ENCODE measurements at places on chromosomes 4 and X.

DNA sequence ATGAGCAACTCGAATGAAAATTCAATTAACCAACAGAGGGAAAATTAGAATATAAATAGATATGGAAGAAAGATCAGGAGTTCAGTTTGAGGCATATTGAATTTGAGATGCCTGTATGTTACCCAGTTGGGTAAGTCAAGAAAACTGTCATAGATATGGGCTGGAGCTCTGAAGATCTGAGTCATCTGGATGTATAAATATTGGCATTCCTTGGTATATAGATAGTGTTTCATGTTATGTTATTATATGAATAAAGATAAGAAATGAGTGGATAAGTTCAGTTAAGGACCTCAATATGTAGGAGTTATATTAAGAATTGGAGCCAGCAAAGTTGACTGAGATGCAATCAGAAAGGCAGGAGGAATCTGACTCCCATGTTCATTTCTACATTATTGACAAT lies 543.6 kb upstream of the SMIM31 start:
- DNase-seq: no peak

- no peak for DNase-seq
These were observed 205.1 kb downstream of the STK32B start for GRCh38 chr4:5256421-5256820.

DNA sequence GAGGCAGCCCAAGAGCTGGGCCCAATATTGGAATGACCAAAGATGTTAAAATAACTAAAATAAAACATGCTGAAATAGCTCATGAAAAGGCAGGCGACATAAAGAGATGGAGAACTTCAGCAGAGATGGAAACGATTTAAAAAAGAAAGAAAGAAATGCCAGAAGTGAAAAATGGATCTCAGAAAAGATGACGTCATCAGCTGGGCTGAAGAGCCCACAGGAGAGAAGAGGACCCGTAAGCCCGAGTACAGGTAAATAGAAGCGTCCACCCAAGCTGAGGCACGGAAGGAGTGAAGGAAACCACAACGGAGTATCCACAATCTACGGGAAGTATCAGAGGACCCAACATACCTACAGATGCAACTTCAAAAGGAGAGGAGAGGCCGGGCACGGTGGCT lies 112.8 kb downstream of the AFAP1 start:
- no peak for DNase-seq

DNA sequence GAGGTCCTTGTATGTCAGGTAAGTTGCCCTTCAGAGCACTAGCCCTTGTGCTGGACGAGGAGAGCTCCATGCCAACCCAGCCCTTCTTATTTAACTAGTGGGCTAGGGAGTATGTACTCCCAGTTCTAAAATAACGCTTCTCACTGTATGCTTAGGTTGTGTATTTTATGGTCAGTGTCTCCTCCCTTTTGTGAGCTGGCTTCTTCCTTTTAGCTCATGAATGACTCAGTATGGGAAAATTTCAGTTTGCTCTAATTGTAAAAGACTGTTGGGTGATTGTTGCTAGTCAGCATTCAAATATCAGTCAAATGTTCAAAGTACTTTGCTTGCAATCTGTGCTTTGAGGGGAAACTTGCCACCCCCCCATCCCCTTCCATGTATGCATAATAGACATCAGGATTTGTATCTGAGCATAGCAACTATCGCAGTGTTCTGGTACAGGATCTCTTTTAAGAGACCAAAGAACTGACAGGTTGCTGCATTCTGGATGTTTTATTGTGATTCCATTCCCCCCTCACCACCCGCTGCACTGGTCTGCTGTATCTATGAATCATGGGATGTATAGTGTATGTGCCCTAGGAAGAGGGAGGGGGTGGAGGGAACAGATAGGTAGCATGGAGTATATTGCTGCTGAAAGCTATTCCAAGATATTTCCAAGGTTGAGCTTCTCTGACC lies 34.7 kb downstream of the DLG3 start:
- DNase-seq: no peak

DNA sequence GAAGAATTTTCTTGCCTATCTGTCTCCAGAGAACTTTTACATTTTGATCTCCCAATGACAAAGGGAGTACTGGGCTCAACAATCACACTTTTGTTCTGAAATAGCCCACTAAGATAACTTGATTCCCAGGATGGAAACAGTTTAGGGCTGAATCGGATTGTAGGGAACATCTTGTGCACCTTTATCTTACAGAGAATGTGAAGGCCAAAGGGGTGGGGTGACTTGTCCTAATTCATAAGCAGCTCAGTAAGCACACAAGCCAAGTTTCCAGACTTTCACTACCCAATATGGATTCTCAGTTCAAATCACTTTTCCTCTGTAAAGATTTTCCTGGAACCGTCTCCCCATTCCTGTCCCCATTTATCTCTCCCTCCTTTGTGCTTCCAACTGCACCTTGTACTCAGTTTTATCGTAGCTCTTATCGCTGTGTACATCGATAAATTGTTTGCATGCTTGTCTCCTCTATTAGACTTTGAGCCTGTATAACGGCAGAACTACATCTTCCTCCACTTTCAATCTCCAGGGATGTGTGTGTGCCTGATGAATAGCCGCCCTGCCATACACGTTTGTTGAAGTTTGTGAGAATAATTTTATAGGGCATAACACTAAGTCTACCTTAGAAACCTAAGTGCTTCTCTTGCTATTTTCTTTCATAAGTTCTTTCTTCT lies 77.4 kb downstream of the MBNL3 start:
- DNase-seq: no peak

GRCh38 chr4:175705407-175705806 lies 106.7 kb downstream of the GPM6A start:
- no peak for DNase-seq

DNA sequence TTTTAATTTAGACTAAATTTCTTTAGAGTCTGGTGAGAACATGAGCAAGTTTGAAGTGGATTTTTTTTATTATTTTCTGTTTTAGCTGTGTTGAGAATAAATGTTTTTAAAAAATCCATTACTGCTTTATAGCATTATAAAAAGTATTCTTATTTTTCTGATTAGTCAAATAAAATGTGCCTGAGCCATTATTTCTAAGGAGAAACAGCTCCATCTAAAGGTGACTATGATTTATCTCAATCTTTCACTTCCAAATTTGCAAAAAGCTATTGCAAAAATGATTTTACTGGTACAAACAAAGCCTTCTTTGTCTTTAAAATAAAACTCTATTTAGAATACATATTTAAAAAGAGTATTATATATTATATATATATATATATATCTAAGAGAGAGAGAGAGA lies 959.2 kb downstream of the FAM133A start:
- DNase-seq: no peak

GRCh38 chr4:58606303-58606702 lies 1496.1 kb upstream of the IGFBP7 start:
- no peak for DNase-seq

GRCh38 chrX:130694983-130695382 lies 208.0 kb downstream of the ENOX2 start:
- no peak for DNase-seq

DNA sequence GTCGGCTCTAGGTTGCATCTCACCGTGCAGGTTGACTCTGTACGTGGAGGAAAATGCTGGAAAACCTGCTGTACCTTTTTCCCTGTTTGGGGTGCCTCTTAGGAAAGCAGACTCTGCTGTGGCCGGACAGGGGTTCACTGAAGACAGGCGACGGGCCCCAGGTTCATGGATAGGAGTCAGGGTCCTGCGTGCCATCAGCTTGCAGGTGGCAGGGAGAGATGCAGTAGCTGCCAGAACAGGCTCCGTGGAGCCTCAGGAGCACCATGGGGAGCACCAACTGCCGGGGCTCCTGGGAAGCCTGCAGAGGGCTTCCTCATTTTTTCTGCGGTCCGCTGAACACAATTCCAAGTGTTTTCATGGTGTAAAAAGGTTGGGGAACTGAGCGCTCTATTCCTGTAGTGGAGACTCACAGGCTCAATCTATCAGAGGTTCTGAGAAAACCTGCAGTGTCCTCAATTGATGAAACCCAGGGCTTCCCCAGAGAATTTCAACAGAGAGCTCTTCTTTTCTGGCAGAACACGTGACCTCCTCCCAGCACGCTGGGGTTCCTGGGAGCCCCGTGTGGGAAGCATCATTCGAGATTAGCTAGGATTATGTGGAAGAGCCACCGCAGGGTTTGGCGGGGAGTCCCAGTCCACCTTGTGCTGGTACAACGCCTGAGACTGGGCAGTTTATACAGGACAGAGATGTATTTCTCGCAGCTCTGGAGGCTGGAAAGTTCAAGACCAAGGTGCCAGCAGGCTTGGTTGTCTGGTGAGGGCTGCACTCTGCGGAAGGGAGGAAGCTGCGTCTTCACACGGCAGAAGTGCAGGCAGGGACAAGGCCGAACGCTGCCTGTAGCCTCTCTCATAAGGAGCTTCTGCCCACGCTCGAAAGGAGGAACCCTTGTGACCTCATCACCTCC lies 1.6 kb downstream of the HTRA3 start:
- no peak for DNase-seq

DNA sequence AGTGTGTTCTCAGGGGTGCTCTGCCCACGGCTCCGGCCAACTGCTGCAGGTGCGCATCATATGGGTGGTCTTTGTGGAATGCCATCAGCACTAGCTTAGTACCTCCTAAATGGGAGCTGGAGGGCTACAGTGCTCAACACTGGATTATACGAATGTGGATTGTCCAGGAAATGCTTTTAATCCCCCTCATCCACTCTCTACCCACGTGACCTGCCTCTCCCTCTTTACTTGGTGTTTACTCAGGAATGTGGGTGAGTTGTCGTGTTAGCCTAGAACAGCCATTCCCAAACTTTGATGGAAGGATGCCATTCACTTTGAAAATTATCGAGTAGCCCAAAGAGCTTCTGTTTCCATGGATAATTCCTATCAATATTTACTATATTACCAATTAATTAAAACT lies 150.8 kb downstream of the PTTG2 start:
- DNase-seq: no peak

DNA sequence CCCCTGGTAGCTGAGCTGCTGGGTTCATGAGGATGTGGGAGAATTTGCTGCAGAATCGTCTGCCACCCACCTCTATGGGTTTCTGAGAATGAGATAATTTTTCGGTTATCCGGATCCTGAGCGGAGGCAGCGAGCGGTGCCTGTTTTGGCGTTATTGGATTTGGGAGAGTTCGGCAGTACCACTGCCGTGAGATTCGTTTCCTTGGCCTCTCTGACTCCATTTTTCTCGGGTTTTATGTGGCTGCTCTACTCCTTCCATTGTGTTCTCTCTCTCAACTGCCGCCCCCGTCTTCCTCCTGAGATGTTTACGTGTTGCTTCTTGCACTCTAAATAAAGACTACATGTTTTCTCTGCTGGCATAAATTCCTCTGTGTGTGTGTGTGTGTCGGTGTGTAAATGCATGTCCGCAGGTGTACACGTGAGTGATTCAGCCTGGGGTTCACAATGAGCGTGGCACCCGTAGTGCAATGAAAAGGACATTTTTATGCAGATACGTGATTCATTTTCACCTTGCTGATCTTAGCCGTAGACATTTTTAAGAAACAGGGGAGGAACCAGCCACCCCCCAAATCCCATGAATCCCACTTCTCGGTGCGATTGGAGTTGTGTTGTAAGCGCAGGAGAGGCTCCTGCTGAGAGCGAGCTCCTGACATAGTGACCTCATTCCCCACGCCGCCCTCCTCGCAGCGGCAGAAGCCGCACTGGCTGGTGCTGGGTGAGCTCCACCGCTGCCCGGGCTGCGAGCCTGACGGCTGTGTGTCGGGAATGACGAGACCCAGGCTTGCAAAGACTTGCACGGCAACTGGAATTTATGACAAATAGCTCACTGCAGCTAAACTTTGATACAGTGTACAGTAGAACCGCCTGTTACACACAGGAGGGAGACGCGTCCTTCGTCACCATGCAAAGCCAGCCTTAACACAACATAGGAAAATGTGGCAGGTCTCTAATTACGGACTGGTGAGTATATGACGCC lies 82.2 kb downstream of the STOX2 start:
- no peak for DNase-seq

DNA sequence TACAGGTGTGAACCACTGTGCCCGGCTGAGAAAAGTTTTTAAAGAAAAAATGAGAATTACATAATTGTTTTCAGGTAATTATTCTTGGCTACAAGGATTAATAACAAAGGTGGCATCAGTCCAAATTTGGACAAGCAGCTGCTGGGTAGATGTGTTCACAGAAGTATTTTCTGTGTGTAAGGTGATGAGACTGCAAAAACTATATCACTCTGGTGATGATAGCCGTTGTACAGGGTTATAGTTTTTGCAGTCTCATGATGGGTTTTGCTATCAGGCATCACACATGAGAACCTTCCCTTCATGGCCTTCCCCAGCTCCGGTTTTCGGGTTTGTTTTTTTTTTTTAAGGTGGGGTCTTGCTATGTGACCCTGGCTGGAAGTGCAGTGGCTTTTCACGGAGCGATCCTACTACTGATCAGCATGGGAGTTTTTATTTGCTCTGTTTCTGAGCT lies 5.1 kb upstream of the SLC10A3 start:
- no peak for DNase-seq

GRCh38 chrX:30576881-30577280 lies 685 bp downstream of the TASL start:
- DNase-seq: peak; percentile 22

DNA sequence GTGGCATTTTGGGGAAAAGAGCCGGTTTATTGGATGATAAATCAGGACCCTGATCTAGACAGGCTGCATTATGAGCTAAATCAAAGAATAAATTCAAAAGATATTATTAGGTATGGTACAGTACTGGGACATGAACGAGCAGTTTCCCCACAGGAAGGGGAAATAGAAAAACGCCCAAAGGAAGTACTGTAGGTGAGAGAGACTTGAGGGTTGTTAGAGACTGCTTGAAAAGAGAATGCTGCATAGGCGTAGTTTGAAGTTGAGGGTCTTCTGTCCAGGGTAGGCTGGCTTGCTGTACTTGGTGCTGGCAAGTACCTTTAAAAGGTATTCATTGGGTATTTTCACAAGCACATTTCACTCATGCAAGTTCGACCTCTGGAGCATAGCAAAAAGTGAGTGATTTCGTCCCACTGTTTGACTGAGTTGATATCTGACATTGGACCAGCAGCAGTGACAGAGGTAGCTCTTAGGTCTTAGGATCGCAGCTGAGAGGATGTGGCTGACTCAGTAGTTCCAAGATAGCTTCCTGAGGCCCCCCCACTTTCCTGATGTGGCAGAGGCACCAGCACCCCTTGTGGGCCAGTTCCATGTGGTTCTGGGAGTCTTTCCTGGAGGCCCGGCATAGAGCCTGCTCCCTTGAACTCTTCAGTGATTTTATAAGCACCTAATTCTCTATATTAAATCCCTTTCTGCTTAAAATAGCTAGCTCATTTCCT lies 64.3 kb downstream of the TMEM131L start:
- DNase-seq: peak; percentile 36

- DNase-seq: no peak
These were observed 643.8 kb upstream of the FTHL17 start for GRCh38 chrX:31715675-31716074.

- no peak for DNase-seq
These were observed 33.3 kb upstream of the SLC2A9 start for GRCh38 chr4:10054571-10055041.

GRCh38 chr4:145083891-145084605 lies 13.9 kb downstream of the ANAPC10 start:
- no peak for DNase-seq

Measured in GM12865 (cell line).